ENCODE measurements at places on chromosomes 3 and 15.

GRCh38 chr3:101940521-101941317 lies 91.4 kb downstream of the NFKBIZ start:
- no peak for DNase-seq

DNA sequence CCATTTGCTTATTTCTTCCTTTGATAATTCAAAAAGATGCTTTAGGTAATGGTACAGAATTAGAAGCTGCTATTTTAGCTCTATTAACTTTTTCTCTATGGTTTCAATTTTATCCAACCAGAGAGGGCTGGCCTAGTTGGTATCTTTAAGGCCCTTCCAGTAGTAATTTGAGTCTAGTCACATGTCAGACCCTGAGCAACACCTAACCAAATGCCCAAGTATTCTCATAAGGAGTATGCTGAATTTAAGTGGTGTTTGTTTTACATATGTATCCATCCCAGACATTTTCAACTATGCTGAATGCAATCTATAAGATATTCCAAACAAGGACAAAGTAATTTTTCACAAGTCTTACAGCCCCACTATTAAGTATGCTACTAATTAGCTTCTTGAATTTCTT lies 9.6 kb downstream of the DNAJC19 start:
- DNase-seq: no peak

GRCh38 chr3:38043486-38043885 lies 4.5 kb downstream of the DLEC1 start:
- no peak for DNase-seq

DNA sequence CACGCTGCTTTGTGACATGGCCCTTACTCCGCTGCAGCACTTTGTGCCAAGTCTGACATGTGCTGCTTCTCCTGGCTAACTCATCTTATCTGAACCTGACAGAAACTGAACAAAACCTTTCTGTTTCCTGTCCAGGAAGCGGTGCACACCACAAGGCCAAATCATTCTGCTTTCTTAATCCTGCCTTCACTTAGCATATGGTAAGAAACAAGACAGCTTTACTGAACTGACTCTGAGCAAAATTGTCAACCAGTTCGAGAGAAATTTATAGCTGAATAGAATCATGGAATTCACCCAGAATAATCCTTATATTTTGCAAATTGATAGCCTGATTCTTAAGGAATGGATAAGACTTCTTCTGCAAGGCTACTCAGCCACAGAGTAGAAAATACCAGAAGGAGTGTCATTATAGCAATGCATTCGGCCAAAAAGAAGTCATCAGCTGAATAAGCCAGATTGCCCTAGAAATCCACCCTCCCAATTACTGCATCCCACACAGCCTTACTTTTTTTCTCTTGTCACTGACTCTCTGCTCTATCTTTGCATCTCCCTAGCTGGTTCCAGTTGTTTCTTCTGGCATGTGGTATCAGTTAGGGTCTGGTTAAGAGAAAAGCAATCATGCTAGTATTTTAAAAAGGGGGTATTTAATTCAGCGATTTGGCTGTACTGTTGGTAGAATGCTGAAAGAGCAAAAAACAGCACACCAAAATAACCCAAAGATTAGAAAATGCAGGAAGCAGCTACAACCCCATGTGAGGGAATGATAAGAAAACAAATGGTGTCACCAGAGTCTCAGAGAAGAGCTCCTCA lies 41.6 kb upstream of the STRIT1 start:
- DNase-seq: no peak

DNA sequence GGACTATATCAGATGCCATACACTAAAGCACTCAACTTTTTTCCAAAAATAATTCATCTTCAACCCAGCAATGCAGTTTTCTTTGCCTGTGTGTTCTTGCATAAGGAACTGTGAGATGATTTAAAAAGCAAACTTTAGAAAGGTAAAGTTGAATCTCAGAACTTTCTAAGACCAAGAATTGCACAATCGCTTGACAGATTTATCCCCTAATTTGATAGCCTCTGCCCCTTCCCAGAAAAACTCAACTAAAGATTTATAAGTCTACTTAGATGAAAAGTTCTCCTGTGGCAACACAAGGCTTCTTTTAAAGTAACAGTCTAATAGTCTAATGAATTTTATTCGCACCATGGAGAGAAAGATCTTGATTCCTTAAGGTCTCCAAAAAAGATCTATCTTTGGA lies 259.3 kb downstream of the MAGI1 start:
- DNase-seq: no peak

- DNase-seq: no peak
Observed at GRCh38 chr3:36909181-36909580, 35.7 kb downstream of the TRANK1 start.

DNA sequence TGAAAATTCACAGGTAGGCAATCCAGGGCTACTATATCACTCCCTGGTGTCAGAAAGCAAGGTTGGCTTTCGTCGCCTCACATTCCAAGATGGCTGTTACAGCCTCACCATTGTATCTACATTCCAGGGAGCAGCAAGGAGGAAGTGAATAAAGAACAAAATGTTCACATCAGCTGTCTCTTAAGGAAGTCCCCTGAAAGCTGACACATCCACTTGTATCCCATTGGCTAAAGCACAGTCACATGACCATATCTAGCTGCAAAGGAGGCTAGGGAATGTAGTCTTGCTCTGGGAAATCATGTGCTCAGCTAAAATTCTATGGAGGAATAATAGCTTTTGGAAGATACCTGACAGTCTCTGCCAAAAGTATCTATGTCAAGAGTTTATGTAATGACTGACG lies 12.8 kb upstream of the GATA2 start:
- no peak for DNase-seq

DNA sequence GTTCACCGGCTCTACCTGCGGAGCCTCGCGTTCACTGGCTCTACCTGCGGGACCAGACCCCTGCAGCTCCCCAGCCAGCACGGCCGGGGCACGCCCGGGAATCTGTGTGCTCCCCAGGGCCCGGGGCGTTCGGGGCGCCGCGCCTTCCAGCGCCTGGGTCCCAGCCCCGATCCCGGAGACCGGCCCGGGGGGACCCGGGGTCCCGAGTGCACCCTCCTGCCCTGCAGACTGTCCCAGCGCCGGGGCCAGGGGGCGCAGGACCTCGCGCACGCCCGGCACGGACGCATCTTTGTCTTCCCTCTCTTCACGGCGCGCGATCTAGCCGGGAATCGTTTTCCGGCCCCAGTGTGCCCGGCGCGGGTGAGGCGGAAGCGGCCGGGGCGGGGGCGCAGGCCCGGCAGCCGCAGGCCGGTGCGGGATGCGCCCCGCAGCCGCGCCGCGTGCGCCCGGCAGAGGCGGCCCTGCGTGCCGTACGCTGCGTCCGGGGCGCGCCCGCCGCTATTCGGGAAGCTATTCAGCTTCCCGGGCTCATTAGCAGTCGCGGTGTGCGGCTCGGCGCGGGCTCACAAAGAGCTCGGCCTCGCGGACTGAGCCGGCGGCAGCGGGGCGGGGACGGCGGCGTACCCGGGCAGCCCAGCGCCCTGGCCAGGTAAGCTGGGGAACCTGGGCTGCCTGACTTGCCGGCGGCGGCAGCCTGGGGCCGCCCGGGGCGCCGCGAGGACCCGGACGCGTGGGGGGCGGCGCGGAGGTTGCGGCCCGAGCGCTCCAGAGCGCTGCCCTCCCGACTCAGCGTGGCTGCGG lies at the start of gene APBA2:
TSS of gene APBA2 (plus strand) at position 345 of the 801 bp plus-strand sequence. CDS start 167,911 bp downstream, outside the sequence.
- peak; percentile 23 for DNase-seq

GRCh38 chr15:62828364-62828763 lies 214.2 kb upstream of the TPM1 start:
- no peak for DNase-seq

- no peak for DNase-seq
Observed at GRCh38 chr15:75307778-75308390, 25.2 kb downstream of the GOLGA6D start.
